GM12891 (cell line): ENCODE measurements at places on chromosomes 11 and 22.
A peak's percentile ranks its signal among the peaks of the same experiment; 100 is the strongest.

GRCh38 chr11:27718863-27719545 is 18.7 kb upstream of the BDNF start:
- no peak for DNase-seq

DNA sequence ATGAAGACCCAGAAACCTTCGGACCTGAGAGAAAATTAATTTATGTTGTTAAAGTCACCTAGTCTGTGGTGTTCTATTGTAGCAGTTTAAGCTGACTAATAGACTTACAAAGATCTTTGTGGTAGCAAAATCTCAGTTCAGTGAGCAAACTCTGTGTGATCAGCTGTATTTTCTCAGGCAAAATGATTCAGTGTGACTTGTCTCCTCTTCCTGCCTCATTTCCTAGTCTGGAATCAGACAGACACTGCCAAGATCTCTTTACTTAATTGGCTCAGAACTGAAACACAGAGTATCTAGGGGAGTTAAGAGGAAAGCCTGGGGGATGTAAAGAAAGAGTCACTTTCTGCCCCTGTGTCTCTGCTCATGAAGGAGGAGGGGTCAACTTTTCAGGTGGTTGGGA is 564.7 kb downstream of the KCNA4 start:
- no peak for DNase-seq

- DNase-seq = no peak
These were observed 240.9 kb upstream of the CADM1 start for GRCh38 chr11:115745066-115745465.

- no peak for DNase-seq
These were observed 33.7 kb downstream of the OSBPL5 start for GRCh38 chr11:3131330-3131941.

DNA sequence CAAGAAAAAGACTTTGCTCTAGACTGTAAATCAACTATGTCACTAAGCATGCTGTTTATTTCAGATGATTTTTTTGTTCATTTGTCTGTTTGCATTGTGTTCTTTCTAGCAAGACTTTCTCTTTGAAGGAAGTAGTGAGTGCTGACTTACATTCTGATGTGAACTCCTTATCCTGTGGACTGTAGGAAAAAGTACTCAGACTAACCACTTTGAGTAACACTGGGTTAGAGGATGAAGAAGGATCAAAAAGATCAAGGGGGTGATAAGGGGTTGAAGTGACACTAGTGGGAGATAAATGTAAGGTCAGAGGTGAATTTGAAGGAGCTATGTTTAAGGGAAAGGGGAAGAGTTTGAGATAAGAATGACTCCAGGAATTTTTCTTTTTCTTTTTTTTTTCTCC is 369.4 kb downstream of the NELL1 start:
- no peak for DNase-seq

GRCh38 chr11:64670975-64671374 is 52.0 kb downstream of the NRXN2 start:
- DNase-seq = no peak

GRCh38 chr11:121159741-121160140 is 58.7 kb downstream of the TECTA start:
- DNase-seq = no peak

GRCh38 chr11:32030875-32031503 is 59.9 kb upstream of the RCN1 start:
- DNase-seq = no peak

DNA sequence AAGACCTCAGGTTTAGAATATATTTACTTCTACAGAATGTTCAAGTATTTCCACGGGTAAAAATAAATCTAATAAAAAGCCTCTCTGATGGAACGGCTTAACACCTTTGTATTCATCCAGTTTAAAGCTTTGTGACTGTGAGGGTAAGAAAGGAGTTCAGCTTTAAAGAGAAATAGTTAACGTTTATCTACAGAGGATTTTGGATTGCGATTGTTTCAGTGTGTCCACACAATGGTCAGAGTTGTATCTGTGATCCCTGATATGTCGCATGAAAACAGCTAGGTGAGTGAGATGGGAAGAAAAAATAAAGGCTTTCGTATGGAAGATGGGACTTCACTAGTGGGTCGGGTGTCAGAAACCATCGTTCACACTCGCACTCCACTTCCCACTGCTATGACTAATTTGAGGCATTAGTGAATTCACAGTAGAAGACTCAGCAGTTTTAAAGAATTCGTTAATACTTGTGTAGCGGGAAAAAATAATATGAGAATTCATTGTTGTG is 1.6 kb downstream of the APLP2 start:
- DNase-seq = no peak

- no peak for DNase-seq
These were observed 59.8 kb downstream of the WNT7B start for GRCh38 chr22:45917146-45917545.

GRCh38 chr11:119567688-119568582 is 145.0 kb upstream of the THY1 start:
- DNase-seq = no peak

DNA sequence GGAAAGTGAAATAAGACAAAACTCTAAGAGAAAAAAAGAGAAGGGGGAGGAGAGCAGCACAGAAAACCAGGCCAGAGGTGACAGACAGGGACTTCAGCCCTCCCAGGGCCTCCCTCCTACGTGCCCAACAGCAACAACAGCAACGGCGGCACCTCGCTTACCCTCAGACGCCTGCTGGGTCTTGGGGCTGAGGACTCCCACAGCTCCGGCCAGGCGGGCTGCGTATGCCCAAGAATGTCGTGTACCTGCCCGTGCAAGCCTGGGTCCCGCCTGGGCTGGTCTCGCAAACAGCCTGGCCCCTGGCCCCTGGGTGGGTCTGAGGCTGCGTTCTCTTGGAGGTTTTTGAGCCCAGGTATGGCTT is 30.5 kb downstream of the ARAP1 start:
- no peak for DNase-seq

- DNase-seq = no peak
These were observed 44.2 kb upstream of the POU2AF1 start for GRCh38 chr11:111423250-111423615.

DNA sequence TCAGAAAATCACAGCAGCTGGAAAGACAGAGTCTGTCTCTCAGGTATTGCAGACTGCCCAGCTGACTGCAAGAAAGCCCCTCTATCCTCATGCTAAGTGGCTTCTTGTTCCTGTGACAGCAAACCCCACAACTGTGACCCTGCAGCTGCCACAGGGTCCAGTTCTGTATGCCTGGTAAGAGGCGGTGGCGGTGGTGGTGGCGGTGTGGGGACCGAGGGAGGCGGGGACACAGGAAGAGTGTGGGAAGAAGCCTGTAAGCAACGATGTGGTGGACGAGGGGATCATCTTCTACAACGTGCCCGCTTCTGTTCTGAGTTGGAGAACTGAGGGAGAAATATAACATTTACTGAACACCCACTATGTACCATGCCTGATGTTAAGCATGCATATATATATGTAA is 112.4 kb downstream of the TENM4 start:
- DNase-seq = no peak

DNA sequence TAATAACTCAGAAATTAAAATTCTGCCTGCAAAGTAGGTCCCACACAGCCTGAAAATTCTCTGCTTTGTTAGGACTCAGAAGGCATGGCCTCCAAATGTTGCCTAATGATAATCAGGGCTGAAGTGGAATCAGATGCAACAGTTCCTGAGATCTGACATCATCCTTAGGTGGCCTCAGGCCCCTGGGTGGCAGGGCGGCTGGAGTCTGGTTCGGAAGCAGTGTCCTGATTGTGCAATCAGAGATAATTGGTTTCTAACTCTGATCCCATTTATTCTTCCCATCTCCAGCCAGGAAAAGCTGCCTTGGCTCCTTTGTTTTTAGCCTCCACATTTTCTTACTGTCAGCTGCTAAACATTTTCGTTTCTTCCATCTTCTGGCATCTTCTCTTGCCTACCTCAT is 399.3 kb downstream of the OPCML start:
- DNase-seq = no peak

DNA sequence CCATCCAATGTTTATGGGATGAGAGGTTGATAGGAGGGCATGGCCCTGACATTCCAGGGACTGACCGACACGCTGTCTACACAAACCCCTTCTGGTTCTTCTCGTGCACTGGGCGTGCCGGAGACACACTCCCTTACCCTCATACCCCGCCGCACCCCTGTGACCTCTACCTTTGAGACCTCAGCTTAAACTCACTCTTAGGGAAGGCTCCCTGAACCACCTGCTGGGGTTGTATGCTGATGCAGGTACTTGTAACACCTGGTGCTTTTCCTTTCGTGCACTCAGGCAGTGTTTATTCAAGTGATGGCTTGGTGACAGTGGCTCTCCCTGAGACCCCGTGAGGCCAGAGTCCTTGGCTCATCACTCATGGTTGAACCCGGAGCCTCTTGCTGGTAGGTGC is 12.0 kb downstream of the PPARA start:
- DNase-seq = no peak

- no peak for DNase-seq
These were observed 28.5 kb downstream of the BTBD10 start for GRCh38 chr11:13434247-13435205.

GRCh38 chr11:86800076-86800959 is at the start of gene PRSS23:
Gene PRSS23 (plus strand): TSS chr11:86800542. CDS start chr11:86807644, 7,102 bp downstream.
- DNase-seq = peak; percentile 41
